ENCODE measurements at places on chromosomes 5 and 9.

- DNase-seq: no peak
Observed at GRCh38 chr5:54517174-54517511, 416 bp upstream of the SNX18 start.

GRCh38 chr9:69874301-69875060 is 53.9 kb downstream of the CFAP95 start:
- no peak for DNase-seq

DNA sequence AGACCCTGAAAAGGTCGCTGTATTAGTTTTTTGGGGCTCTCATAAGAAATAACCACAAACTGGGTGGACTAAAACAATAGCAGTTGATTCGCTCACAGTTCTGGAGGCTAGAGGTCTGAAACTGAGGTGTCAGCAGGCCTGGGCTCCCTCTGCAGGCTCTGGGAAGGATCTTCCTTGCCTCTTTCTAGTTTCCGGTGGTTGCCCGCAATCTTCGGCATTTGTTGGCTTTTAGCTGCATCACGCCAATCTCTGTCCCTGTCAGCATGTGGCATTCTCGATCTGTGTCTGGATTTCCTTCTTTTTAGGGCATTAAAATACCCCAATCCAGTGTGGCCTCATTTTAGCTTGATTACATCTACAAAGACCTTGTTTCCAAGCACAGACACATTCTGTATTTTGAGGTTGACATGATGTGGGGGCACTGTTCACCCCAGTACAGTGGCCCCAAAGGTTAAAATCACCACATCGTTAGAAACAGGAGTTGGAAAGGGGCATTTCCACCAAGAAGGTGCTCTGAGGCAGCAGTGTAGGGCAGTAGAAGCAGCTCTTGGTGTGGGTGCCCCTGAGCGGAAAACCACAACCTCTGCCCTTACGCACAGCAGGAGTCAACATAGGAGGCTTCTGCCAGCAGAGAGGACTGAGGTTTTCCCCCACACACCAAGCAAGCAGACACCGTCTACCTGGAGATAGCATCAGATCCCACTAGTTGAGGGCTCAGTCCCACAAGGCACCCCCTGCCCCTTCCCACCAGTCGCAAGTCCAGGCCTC is 13.5 kb downstream of the ZNF79 start:
- DNase-seq: no peak

- DNase-seq: no peak
Observed at GRCh38 chr5:165202519-165202910, 1697.1 kb downstream of the MAT2B start.

- DNase-seq: peak; percentile 82
Observed at GRCh38 chr9:34664281-34665066, 2.0 kb upstream of the CCL27 start.

DNA sequence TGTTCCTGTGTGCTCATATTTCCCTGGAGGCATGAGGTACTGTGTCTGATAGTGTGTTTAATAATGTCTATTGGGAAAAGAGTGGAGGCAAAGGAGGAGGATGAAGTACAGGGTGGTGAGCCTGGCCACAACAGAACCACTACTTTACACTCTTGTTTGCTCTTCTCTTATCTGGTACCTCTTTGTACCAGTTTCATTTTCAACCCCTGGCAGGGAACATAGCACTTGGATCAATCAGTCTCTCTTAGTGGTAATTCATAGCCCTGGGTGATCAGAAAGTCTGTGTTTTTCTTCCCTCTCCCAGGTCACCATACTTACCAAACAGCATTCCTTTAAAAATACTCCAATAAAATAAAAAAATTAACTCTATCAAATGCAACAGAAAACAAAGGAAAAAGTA is 105.4 kb downstream of the DMRT2 start:
- no peak for DNase-seq

- peak; percentile 31 for DNase-seq
Observed at GRCh38 chr5:57174128-57174889, 450 bp downstream of the GPBP1 start.

- no peak for DNase-seq
Observed at GRCh38 chr5:112902561-112902960, 19.5 kb downstream of the REEP5 start.
